MG63 (cell line): ENCODE measurements at places on chromosomes 12 and 14. TPM values are rescaled to one million over a fixed set of nuclear protein-coding genes. Genes with fewer than 3 reads are reported as not detected.
A peak's percentile ranks its signal among the peaks of the same experiment; 100 is the strongest.

DNA sequence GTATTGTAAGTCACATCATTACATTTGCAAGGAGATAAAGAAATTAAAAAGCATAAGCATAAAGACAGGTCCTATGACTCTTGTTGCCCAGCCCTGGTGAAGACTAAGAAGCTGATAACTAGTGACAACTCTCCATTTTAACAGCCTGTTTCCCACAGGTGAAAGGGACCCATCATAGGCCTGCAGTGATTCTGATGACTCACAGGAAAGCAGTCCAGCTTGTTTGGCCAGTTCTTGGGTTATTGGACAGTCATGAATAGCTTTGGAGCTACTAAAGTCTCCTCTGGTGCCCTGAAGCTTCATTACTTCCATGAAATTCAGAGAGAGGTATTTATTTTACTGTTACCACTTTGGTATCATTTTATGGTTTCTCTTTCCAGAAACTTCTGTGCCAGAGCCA, 55.5 kb upstream of the DYRK2 start:
- peak; percentile 59 for DNase-seq

- no peak for DNase-seq
Observed at GRCh38 chr12:29224572-29224971, 75.5 kb downstream of the FAR2 start.

Gene KRT82
- total RNA-seq: not detected in 2 replicates

Gene PLBD1
- 0.49 and 0.59 TPM in 2 replicates for total RNA-seq

Gene EPYC
- not detected in 2 replicates for total RNA-seq

Gene HPD
- total RNA-seq: 0.56 and 3.1 TPM in 2 replicates

Gene ITGA7
- total RNA-seq: 18.8 and 27.4 TPM in 2 replicates

Gene GYS2
- not detected in 2 replicates for total RNA-seq
